ENCODE measurements at places on chromosomes 13 and 19. TPM values are rescaled to one million over a fixed set of nuclear protein-coding genes. Genes with fewer than 3 reads are reported as not detected.
A peak's percentile ranks its signal among the peaks of the same experiment; 100 is the strongest.

GRCh38 chr19:31316201-31316951 is 32.9 kb downstream of the TSHZ3 start:
- no peak for DNase-seq

GRCh38 chr19:40907968-40908735 is 26.1 kb upstream of the CYP2A7 start:
- DNase-seq, result no peak

- no peak for DNase-seq
Measured at GRCh38 chr19:46634656-46635218, 1.3 kb downstream of the GNG8 start.

GRCh38 chr13:52411629-52412028 is 5.7 kb upstream of the THSD1 start:
- peak; percentile 16 for DNase-seq

GRCh38 chr13:30138511-30138910 is 168.8 kb downstream of the KATNAL1 start:
- no peak for DNase-seq

DNA sequence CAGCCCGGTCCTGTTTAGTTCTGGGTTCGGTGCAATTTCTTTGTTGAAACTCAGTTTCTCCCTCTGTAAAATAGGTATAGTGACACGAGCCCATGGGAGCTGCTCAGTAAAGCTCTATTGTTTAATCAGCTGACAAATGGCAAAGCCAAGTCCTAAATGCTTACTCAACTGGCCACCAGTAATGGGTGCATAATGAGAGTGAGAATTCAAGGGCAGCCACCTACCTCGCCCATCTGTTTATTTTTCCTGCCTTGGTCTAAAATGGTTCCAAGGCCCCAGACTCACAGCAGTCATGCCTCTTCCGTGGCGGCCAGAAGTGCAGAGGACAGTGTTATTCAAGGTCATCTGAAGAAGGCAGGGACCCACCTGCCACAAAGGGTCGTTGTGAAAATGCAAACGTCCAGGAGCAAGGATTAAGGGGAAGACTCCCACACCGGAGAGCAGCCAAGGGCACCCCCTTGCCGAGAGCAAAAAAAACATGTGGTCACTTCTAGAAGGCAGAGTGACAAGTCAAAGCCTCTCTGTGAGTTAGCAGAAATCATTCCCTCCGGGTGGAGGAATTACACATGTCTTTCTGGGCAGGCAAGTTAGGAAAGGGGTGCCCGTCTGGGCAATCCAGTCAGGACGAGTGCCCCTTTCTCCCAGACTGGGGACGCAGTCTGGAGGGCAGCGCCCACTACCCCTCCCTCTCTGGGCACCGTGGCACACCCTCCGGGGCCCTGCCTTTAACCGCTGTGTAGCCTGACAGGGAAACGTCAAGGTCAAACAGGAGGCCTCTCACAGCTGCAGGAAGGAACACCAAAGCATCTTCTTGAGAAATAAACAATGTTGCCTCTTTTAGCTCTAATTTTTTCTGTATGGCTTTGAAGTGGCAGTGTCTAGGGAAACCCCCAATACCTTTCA is 186.2 kb downstream of the FOXO1 start:
- DNase-seq, result no peak

DNA sequence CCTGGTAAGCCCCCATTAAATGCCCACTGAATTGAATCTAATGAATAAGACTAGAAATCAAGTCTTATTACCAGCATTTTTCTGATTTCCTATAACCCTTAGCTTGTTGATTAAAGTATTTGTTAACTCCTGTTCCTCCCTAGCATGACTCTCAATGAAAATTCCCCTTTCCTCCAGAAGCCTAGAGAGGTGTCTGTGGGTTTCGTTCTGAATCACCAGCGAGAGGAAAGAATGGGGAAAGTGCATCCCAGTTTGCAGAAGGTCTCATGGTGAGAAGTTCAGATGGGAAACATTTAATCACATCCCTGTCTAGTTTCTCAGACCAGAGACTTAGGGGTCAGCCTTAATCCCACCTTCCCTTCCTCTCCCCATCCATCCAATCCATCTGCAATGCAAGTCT is 26.9 kb downstream of the POU2F2 start:
- no peak for DNase-seq

GRCh38 chr13:40982772-40983171 is 36.3 kb downstream of the ELF1 start:
- DNase-seq, result peak; percentile 84

DNA sequence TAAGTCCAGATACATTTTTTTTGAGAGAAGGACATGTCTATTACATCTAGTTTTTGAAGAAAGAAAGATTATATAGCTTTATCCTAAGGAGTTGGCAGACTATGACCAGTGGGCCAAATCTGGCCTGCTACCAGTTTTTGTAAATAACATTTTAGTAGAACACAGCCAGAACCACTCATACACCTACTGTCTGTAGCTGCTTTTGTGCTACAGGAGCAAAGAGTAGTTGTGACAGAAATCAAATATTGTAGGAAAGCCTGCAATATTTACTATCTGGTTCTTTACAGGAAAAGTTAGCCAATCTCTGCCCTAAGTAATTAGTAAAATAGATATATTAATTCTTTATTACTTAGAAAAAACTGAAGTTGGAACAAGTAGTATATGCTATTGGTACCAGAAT is 17.2 kb downstream of the TDRD3 start:
- DNase-seq, result no peak

GRCh38 chr13:33678906-33679657 is 138.9 kb upstream of the RFC3 start:
- DNase-seq, result peak; percentile 98

DNA sequence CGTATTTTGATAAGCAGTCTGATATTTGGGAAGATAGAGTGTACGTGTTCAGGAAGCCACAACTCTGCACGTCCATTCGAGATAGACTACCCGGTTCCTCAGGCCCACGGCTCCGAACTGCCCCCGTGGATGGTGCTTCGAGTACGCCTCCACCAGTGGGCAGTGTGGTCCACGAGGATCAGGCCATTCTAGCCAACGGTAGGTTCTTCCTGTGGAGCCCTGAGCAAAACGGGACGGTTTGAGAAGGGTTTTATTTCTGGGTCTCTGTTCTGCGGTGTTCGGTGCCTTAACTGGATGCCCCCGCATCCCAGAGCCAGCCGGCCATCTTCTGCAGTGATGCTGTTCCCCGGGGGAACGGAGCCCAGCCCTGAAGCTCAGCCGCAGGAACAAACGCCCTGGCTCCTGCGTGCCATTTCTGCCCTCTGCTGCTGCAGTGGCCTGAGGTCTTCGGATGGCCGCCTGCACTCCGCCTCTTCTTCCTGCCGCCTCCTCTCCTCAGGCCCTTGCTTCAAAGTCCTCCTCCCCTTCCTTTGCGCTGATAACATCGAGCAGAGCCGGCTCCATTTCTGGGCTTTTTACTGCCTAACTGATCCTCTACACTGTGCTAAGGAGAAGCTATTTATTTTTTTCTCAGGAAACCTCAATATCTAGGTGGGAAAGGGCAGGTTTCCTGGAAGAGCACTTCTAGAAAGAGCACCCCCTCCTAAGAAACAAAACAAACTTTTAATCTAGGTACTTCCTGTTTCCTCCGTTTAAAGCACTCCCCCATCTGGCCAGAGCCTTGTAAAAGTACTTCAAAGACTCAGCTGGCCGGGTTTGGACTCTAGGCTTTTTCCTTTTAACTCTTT is 36.2 kb upstream of the SLC46A3 start:
- no peak for DNase-seq

STOML3 gene
- not detected for total RNA-seq

CGB7 gene
- total RNA-seq, result not detected

SRRM5 gene
- total RNA-seq, result 0.08 TPM

WDR62 gene
- 18.1 TPM for total RNA-seq

LILRB3 gene
- 0.29 TPM for total RNA-seq

All from GM12878 (cell line).